Smooth muscle cell of the brain vasculature (primary cell): ENCODE measurements at places on chromosomes 12 and 14.

GRCh38 chr12:89708565-89709156 lies at the start of gene ATP2B1:
Gene ATP2B1, minus strand, starts transcription at chr12:89708838. Its CDS starts 52,952 bp downstream, at chr12:89655886.
- DNase-seq: peak; percentile 53

- no peak for DNase-seq
Measured at GRCh38 chr14:34051966-34052657, 101.2 kb upstream of the EGLN3 start.

GRCh38 chr14:95402578-95402977 lies 82.9 kb upstream of the CLMN start:
- no peak for DNase-seq

- DNase-seq: no peak
Measured at GRCh38 chr12:102534899-102535298, 54.5 kb upstream of the IGF1 start.

DNA sequence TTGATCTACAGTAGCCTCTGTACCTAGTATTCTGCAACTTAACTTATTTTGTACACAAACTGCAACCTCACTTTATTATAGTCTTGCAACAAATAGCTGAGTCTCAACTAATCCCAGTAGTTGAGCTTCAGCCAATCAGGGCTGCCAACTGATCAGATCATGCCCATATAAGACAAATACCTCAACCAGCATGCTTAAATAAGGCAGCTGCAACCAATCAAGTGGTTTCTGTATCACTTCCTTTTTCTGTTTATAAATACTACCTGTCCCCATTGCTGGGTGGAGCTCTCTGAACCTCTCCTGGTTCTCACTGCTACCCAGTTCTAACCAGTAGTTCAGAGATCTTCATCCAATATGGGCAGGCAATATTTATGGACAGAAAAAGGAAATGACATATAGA lies 248.5 kb upstream of the FBXO33 start:
- DNase-seq: no peak

GRCh38 chr12:127296591-127296990 lies 970.4 kb upstream of the TMEM132C start:
- DNase-seq: no peak

- DNase-seq: no peak
Measured at GRCh38 chr12:49647827-49648711, 24.7 kb downstream of the PRPF40B start.

DNA sequence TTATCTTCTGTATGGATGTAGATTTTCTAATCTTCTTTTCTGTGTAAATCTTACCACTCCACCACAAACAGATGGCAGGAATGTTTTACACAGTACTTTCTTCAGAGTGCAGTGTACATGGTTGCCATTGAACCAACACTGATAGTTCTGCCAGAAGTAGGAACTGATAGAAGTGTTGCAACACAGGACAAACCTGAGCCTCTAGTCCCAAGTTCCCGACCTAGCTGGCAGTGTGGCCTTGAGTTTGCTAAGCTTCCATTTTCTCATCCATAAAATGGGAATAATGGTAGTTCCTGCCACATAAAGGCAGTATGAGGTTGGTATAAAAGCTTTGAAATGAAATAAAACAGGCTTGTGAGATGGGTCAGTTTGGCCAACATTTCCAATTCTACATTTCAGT lies 50.8 kb upstream of the SAV1 start:
- DNase-seq: no peak

- DNase-seq: no peak
Measured at GRCh38 chr12:15544589-15544988, 222.3 kb downstream of the PTPRO start.

DNA sequence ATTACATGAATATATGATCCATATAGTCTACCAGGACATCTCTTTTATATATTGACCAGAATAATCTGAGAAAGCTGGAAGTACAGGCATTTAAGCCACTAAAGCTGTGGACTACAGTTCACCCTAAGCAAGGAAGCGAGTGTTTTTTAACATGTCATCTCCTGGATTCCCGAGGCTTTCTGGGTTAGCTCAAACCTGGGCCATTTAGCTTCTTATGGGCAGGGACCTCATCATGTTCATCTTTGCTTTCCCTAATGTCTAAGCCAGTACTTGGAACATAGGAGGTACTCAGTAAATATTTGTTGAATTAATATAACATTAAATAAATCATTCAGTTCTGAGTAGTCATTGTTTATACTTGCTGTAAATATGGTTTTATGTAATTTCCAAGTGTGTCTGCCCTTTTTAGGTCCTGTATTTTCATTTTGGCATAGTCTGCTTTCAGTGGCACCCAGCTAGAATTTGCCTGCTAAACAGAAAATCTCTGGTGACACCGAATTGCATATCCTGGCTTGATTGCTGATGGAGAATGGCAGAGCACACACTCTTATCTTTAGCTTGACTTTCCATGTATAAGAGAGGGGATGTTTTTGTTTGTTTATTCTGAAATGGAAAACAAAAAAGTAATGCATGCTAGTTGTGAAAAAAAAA lies 344.5 kb downstream of the ZFP36L1 start:
- DNase-seq: no peak

DNA sequence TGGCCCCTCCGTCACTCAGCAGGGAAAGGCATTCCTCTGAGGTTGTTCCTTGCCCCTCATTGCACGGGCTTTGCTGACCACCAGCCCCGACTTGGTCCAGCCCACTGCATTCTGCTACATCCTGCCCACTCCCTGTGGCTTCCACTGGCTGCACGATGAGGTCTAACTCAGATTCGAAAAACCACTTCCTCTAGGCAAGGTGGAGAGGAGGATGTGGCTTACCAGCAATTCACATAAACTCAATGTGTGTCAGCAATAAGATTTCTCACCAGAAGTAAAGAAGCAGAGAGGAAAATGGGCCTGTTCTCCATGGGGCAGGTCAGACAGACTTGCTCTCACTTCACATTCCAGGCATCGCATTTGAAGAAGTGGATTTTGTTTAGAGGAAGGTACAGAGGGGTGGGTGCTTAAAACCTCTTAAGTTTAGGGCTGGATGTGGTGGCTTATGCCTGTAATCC lies 14.7 kb downstream of the GPR68 start:
- no peak for DNase-seq

DNA sequence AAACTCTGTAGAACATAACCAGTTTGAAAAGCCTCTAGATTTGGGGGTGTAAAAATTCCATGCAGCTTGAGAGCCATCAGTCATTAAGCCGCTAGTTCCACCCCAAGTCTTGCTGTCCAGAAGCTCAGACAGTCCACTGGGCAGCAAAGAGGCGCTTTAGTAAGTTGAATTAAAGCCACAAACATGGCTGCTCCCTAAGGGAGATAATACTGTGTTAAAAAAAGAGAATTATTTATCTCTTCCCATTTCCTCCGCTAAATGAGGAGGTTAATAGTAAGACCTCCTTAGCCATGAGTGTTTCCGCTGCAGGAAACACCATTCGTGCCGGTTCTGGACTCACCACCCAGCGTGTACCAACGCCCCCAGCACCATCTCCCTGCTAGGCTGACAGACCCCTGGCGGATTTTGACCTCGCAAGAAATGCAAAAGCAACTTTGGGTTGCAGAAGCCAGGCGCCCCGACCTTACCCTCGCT lies 536 bp downstream of the TM7SF3 start:
- no peak for DNase-seq

GRCh38 chr12:106292339-106292738 lies 10.2 kb upstream of the TCP11L2 start:
- DNase-seq: no peak

DNA sequence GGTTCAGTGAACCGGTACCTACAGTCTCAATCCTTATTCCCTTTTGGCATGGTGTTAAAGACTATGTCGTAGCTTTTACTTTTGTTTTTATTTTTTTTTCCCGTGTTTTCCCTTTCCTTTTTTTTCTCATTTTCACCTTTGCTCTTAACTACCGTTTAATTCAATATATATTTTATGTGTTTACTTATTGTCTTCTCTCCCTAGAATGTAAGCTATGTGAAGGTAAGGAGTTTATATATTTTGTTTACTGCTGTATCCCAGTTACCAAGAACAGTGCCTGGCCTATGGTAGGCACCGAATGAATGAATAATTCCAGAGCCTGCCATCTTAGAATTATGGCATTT lies 261 bp upstream of the MLH3 start:
- DNase-seq: no peak

- no peak for DNase-seq
Measured at GRCh38 chr12:13564266-13564810, 367.8 kb downstream of the EMP1 start.

DNA sequence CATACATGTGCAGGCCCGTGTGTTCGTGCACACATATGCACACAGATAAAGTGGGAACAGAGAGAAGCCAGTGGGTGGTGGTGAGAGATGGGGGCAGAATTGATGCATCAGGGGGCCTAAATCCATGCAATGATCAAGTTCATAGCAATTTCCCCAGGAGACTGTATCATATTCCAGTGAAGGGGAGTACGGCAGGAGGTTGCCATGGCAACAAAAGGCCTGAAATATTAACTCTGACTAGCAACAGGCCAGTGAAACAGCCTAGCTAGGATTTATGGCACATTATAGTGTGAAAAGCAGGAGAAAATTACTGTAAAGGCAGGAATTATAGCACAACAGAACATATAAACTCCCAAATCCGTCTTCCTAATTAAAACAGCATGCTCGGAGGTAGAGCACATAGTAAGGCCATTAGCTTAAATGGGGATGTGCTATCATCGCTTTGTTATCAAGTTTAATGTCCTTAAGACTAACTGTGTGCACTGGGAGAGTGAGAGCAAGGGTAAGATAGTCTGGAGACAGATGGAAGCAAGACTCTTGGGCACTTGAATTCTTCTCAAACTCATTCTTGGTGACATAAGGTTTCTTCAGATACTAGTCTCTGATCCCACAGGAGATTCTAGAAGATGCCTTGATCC lies 806.3 kb downstream of the DIO2 start:
- no peak for DNase-seq

DNA sequence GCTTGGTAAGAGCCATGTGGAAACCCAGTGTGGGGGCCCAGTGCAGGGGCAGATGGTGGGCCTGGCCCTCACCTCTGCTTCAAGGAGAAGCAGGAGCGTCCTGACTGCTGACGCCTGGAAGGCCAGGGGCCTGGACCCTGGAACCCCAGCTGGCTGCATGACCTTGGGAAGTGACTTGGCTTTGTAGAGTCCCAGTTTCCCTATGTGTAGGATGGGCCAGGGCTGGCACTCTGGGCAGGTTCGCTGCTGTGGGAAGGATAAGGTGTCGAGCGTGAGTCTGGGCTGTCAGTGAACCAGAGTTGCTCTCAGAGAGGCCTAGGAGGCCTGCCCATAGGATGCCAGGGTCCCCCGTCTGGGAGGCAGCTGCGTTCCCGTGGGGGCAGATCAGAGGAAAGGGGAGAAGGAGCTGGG lies 43.2 kb downstream of the TRAFD1 start:
- DNase-seq: no peak

GRCh38 chr12:71315328-71315985 lies 124.1 kb upstream of the LGR5 start:
- DNase-seq: no peak

- DNase-seq: peak; percentile 32
Measured at GRCh38 chr12:107277855-107278254, 184.5 kb upstream of the CRY1 start.

DNA sequence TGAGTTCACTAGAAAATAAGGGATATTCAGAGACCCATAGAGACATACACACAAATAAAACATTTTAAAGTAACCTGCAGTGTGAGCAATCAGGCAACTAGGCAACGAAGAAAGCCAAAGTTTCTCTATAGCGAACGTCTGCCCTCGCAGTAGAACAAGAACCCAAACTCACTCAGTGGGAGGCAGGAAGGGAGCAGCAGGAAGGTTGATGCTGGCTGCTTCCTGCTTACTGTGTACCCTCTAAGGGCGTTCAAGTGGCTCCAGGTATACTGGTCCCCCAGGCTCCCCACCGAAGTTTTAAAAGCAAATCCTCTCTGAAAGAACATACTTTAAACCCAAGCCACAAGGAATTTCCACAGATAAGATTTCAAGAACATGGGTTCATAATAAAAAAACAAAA lies 249.3 kb downstream of the FOXN3 start:
- no peak for DNase-seq

- DNase-seq: no peak
Measured at GRCh38 chr12:130661486-130662255, 54.4 kb downstream of the RIMBP2 start.

GRCh38 chr14:106507354-106507753 lies 981.0 kb downstream of the TMEM121 start:
- no peak for DNase-seq

DNA sequence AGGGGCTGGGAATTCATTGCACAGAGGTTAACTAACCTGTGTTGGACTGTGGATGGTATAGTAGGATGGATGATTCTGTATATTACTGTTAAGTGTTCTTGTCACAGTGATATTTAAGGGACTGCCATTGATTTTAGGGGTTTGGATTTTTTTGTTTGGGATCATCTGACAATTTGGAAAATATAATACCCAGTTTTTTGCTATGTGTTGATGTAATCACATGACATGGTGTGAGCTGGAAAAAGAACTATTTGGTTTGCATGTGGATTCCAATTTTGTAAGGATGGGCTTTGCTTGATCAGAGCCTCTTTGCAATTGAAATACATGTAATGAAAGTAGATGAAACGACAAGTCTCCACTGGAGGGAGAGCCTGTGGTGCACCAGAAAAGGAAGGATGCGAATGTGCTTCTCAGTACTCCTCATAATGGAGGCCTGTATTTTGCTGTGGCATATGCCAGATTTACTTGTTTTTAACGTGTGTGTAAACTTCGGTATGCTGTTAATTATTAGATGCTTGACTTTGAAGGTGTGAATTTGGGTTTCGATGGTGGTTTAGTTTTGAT lies 2.7 kb downstream of the DYRK2 start:
- no peak for DNase-seq

DNA sequence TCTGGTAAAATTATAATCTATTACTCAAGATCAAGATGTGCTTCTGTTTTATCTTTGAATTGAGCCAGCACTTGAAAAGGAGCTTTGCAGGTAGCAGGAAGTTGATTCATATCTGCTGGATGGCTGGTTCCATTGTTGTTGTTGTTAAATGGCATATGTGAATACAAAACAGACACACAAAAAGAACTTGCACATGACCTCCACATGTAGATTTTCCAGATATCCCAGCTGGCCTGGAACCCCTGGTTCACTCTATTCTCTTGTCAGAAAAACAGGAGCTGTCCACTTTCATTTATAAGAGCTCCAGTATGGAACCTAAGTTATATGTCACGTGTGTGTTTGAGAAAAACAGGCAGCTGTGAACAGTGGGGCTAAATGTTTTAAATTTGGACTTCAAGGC lies 273.9 kb downstream of the TMEM132D start:
- no peak for DNase-seq

- DNase-seq: no peak
Measured at GRCh38 chr14:97887690-97888089, 1090.5 kb downstream of the VRK1 start.

GRCh38 chr14:33848706-33849454 lies 102.0 kb downstream of the EGLN3 start:
- peak; percentile 4 for DNase-seq
